Esophagus squamous epithelium (tissue), 5 donors: ENCODE measurements at places on chromosomes 1 and 21.

DNA sequence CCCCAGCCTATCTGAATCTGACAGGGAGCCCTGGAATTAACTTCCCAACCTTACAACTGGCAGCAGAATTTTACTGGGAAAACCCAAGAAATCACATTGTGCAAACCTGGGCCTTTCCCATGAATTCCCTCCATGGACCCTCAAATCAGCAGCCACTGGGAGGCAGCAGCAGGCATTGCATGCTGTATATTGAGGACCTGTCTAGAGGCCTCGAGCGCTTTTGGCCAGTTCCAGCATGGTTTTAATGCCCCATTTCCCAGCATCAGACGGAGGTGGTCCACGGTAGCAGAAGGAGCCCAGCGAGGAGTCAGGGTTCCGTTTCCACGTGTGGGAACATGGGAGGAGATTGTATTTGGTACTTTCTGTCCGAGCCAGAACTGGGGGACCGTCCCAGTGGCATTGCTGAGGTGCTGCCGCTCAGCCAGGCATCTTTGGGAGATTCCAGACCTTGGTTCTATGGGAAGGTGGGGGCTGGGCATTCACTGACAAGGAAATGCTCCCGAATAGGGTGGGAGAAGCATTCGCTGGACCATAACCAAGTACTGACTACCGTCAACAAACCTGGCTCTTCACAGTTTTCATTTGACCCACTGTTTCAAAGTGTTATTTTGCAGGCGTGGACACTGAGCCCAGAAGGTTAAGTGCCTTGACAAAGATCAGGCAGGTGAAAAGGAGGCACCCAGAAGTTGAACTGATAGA is 15.9 kb downstream of the BMP8A start:
- no peak for DNase-seq

DNA sequence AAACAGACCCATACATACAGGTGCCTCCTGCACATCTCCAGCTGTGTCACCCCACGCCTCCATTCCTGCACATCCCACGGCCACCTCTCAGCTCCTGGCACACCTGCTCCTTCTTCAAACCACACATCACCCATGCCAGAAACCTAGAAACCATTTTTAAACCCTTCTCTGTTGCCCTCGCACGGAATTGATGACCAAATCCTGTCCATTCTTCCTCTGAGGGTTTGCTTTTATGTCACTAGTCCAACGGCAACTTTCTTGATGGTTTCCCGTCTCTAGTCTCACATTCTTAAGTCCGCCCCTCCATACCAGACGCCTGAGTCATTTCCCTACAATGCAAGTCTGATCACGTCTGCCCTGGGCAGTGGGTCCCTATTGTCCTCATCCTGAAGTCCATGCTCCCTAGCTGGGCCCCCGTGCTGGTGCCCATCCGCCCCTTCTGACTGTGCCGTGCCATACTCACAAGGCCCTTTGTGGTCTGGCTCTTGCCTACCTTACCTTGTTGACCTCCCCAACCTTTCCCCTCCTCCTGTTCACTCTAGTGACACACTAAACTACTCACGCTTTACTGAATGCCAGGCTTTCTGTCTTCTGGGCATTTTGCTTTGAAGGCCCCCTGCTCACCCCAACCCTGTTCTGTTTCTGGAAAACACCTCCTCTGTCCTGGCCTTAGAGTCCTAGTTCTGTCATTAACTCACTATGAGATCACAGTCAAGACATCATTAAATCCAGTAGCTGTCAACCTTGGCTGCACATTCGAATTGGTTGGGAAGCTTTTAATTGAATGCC is 17.6 kb downstream of the SLC2A1 start:
- no peak for DNase-seq

- DNase-seq = no peak
Observed at GRCh38 chr1:110084227-110085078, 14.0 kb upstream of the ALX3 start.

DNA sequence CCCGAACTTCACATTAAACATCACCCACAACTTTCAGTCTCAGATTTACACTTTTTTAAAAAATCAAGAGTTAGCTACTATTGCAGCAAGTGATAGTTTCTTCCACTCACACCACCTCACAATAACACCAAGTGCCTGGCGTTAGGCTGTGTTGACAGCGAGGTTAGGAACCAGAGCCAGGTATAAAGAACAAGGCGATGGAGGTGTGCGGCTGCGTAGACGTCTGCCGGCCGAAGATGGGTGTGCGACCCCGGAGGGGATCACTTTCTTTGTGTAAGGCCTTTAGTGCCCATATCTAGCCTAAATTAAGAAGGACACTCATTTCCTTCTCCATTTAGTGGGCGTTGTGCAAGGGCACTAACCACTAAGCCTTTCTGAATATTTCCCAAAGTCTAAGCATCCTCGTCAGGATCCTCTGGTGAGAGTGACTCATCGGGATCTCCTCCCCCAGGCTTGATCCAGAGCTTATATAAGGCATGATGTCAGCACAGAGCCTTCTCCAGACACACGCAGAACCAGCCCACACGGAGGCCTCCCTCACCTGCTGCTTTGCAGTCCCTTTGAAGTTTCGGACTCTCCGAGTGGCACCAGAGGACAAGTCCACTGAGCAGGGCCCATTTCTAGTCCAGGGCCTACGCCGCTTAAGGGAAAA is 11.8 kb downstream of the NHLH2 start:
- no peak for DNase-seq

DNA sequence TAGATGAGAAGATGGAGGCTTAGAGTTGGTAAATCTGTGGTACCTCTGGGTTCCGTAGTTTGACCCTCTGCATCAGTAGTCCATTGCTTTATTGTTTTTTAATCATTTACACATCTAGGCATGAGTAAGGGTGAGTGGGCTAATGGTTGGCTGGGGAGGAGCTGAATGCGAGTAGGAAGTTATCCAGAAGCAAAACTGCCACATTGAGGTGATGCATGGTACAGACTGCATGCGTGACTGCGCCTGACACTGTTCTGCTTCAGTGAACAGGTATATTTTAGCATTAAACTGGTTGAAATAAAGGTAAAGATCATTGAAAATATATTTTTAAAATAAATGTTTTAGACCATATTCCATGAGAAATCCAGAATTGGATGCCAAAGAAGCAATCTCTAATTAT is 4.4 kb downstream of the DNAJC16 start:
- no peak for DNase-seq

- no peak for DNase-seq
Observed at GRCh38 chr1:59815892-59816291, 1.1 kb downstream of the HOOK1 start.
